Stimulated activated CD4-positive, alpha-beta T cell treated with anti-CD3 and anti-CD28 coated beads, Interleukin-15, amount 100 ng/mL, for 48 hours (primary cell): ENCODE measurements at places on chromosomes 3 and 15.

DNA sequence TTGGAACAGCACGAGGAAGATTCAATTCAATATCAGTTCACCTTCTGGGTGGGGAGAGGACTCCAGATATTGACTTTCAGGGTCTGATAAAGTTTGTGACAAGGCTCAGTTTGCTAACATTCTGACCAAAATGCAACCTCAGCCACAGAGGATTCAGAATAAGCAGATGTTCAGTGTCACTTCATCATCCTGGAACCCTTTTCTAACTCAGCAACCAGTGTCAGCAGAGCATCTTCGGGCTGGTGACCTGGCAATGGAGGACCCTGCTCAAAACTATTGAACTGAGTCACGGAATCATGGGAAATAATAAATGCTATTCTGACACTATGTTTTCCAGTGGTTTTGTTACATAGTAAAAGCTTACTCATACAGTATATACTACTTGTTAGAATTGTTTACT lies 433.4 kb upstream of the CFAP20DC start:
- no peak for DNase-seq

DNA sequence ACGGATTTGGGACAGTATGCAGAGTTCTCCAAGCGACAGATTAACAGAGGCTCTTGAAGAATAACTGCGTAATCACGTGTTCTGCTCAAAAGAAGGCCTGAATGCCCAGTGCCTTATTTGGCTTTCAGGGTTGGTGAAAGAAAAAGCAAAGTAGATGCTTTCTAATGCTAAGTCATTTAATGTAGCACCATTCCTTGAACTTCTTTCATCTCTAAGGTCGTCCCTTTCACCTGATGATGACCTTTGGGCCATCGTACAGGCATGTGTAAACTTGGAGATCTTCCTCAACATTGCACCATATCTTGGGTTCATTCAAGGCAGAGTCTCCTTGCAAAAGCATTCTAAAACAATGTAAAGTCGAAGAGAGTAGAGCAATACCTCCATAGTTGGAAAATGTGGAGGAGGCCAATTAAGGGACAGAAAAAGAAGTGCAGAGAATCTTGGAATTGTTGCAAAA lies 48.9 kb downstream of the TMEM44 start:
- no peak for DNase-seq

GRCh38 chr15:73882761-73883419 lies 9.5 kb downstream of the TBC1D21 start:
- no peak for DNase-seq

- DNase-seq = no peak
Observed at GRCh38 chr3:45776611-45777010, 19.7 kb downstream of the SLC6A20 start.

DNA sequence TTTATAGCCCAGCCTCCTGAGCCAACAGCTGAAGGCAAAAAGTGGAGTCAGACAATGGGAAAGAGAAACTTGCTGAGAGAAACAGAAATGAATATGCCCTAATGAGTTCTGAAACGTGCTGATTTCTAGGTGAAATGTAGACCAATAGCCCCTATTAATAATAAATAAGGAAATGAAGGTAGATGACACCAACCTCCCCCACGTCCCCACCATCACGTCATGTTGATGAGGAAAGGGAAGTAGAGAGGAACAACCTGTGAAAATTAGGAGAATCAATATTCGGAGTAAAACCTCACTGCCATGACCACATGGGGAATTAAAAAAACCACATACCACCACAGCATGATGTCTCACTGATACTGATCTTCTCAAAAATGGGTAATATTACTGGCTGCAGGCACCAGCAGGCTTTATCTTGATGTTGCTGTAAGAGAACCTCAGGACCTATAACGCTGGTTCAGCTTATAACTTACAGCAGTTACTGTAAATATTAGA lies 64.0 kb downstream of the KAT2B start:
- DNase-seq = peak; percentile 7

DNA sequence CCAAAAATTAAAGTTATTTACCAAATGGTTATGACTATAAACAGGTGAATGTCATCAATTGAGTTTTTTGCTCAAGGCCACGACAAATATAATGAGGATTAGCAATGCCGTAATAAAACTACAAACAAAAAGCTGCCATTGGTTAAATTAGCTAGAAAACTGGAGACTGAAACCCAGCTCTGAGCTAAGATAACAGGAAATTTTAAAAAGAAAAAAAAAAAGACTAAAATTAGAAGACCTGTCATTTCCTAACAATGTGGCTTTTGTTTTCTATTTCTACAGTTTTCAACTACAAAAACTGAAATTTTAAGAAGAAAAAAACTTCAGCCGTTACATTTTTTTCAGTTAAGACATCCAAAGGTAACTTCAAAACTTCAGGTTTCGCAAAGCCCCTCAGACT lies 9.7 kb downstream of the SLC12A6 start:
- DNase-seq = no peak

DNA sequence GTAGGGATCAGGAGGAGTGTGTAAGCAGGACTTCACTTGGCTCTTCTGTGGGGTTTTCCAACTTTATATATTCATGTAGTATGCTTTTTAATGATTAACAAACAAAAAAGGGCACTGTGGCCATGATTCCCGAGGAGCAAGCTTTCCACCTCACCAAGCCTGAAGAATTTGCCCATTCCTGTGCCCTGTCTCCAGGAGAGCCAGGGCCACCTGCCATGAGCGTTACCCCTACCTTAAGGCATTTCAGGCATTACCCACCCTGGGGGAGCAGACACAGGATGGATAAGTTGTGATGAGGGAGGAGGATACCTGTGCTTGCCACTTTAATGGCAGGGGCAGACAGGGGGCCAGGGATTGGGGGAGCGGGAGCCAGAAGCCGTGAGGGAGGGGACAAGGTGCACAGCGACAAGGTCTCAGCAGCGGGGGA lies 3.0 kb downstream of the TRPM1 start:
- no peak for DNase-seq

DNA sequence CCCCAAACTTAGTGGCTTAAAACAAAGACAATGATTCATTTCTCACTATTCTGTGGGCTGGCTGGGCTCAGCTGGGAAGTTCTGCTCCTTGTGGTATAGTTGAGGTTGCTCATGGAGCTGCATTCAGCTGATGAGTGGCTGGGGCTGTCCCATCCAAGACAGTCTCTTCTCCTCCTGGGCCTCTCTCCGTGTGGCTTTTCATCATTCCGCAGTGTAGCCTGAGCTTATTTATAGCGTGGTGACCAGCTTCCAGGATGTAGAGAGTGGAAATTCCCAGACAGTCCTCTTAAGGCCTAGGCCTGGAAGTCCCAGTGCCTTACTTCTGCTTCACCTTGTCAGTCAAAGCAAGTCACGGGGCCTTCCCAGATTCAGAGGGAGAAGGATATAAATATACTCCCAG lies 136.7 kb upstream of the DAZL start:
- no peak for DNase-seq
